ENCODE measurements at places on chromosomes 1 and 21.
A peak's percentile ranks its signal among the peaks of the same experiment; 100 is the strongest.

DNA sequence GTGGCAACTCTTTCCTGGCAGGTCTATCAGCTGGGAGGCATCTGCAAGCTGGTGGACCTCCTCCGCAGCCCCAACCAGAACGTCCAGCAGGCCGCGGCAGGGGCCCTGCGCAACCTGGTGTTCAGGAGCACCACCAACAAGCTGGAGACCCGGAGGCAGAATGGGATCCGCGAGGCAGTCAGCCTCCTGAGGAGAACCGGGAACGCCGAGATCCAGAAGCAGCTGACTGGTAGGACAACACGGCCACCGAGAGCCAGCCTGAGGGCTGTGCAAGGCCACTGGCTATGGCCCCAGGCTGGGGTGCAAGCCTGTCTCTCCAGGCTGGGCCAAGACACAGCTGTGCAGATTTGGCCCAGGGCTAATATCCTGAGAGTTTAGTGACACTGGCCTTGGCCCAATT, 34.2 kb downstream of the PKP1 start:
- H3K36me3 ChIP-seq, result no peaks in the 10 kb centered on the region
- H3K4me3 ChIP-seq, result no peak overlapping the region
- no peaks in the 10 kb centered on the region for H3K27me3 ChIP-seq
- DNase-seq, result no peak

DNA sequence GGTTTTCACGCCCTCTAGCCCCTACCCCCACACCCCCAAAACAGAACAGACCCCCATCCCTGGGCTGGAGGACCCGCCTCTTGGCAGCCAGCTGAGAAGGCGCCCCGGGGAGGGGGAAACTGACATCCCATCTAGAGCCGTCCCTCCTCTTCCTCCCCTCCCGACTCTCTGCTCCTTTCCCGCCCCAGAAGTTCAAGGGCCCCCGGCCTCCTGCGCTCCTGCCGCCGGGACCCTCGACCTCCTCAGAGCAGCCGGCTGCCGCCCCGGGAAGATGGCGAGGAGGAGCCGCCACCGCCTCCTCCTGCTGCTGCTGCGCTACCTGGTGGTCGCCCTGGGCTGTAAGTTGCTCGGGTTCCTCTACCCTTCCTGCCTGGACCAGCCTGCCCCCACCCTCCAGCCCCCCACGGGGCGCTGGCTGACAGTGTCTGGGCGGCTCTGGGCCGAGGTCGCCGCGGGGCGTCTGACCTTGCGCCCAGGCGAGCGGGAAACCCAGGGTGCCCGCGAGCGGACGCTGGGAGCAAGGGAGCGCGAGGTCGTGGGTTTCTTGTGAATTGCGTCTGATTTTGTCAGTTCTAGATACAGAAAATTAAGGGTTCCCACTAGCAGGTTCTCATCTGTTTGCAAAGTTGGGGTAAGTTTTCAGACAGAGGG, 618 bp downstream of the JAM2 start:
- no peaks in the 10 kb centered on the region for H3K27me3 ChIP-seq
- H3K4me3 ChIP-seq, result peak overlapping the region; percentile 71
- no peaks in the 10 kb centered on the region for H3K4me1 ChIP-seq
- DNase-seq, result peak; percentile 76

GRCh38 chr1:28888915-28889314, 25.5 kb upstream of the EPB41 start:
- DNase-seq, result no peak
- H3K27me3 ChIP-seq, result no peaks in the 10 kb centered on the region
- no peak overlapping the region for H3K27ac ChIP-seq
- H3K4me3 ChIP-seq, result no peak overlapping the region
- H3K36me3 ChIP-seq, result no peaks in the 10 kb centered on the region
- peaks cover 3% of the 10 kb centered on the region for H3K4me1 ChIP-seq

DNA sequence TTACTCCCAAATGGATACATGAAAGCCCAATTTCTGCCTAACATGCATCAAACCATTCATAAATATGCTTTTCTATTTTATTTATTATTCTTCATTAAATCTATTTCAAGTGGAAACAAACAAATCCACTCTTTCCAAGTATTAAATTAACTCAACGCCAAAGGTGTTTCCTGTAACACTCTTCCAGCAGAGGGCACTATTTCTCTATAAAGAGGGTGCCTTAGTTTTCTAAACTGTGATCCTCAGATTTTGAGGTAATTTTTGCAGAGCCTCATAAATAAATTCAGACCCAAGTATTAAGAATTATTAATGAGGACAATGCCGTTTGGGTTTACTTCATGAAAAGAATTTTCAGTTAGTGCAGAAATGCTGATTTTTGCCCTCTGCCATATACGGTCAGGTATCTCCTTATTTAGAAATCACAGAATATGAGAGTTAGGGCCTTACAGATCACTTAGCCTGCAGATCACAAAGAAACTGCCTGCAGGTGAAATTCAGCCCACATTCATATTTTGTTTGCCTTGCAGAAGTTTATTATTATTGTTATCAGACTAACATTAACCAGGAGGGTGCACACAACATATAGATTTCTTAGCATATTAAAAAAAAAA, 40.1 kb upstream of the MYSM1 start:
- no peaks in the 10 kb centered on the region for H3K36me3 ChIP-seq
- no peak for DNase-seq
- H3K4me1 ChIP-seq, result no peaks in the 10 kb centered on the region
- no peaks in the 10 kb centered on the region for H3K27me3 ChIP-seq
- no peak overlapping the region for H3K4me3 ChIP-seq

DNA sequence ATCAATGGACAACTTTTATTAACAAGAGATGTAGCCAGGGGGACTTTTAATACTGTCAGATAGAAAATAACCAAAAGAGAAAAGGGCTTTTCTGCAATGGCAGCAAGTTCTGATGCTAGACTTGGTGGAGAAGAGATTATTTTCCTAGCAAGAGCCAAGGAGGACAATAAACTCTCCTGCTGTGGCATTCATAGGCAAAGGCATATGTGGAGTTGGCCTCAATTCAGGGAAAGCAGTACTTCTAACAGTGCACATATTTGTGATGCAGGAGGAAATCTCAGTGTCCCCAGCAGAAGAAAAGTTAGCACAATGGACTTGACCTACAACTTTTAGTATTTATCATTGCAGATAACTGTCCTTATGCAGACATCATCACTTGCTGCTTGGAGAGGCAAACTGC, 75.1 kb upstream of the GRIK1 start:
- no peaks in the 10 kb centered on the region for H3K27me3 ChIP-seq
- no peaks in the 10 kb centered on the region for H3K36me3 ChIP-seq
- H3K27ac ChIP-seq, result no peak overlapping the region
- DNase-seq, result no peak
- H3K4me1 ChIP-seq, result no peaks in the 10 kb centered on the region

DNA sequence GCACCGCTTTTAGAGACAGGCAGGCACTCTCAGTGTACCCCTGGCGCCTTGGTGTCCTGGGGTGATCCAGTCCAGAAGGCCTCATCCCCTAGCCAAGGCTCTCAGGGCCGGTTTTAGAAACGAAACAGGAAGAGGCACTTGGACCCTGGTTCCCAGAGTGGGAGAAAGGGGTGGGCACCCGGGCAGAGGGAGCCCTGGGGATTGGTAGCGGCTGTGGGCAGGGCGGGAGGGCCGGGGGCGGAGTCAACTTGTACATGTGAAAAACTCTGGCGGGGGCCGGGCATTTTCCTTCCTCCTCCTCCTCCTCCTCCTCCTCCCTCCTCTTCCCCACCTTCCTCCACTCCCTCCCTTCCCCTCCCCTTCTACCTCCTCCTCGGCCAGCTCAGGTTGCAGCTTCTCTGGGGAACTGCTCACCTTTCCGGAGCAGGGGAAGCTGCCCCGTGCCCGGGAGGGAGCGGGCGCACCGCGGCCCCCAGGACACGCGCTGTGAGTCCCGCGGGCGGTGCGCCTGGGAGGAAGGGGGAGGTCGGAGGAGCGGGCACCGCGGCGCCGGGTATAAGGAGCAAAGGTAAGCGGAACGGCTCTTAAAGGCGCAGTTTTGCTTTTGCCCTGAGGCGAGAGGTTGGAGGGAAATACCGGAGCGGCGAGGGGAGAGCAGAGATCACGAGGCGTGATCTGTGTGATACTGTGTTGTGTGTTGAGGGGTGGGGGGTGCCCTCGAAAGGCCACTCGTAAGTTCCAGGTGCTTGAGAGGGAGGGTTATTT, at the start of gene CDK18:
Gene CDK18 (plus strand): TSS at position 359 of the 765 bp plus-strand sequence. CDS start 18,499 bp downstream, outside the sequence.
- peak within 1 kb of the TSS; percentile 68 for H3K27ac ChIP-seq
- H3K36me3 ChIP-seq, result no peaks in the 10 kb centered on the region
- H3K4me3 ChIP-seq, result peak within 1 kb of the TSS; percentile 73
- DNase-seq, result peak; percentile 86
- no peaks in the 10 kb centered on the region for H3K27me3 ChIP-seq

All from heart left ventricle (tissue), 16 donors.